ENCODE measurements at places on chromosomes 13 and 19.
A peak's percentile ranks its signal among the peaks of the same experiment; 100 is the strongest.

- no peak for DNase-seq
These were observed 32.9 kb upstream of the IGSF23 start for GRCh38 chr19:44580366-44580895.

GRCh38 chr13:49240017-49240416 is 7.7 kb upstream of the CDADC1 start:
- no peak for DNase-seq

- no peak for DNase-seq
These were observed 426.2 kb downstream of the PCDH9 start for GRCh38 chr13:66803808-66804456.

GRCh38 chr19:16908759-16909158 is 20.0 kb downstream of the F2RL3 start:
- no peak for DNase-seq

GRCh38 chr13:40343550-40344269 is 322.7 kb downstream of the FOXO1 start:
- DNase-seq = no peak

DNA sequence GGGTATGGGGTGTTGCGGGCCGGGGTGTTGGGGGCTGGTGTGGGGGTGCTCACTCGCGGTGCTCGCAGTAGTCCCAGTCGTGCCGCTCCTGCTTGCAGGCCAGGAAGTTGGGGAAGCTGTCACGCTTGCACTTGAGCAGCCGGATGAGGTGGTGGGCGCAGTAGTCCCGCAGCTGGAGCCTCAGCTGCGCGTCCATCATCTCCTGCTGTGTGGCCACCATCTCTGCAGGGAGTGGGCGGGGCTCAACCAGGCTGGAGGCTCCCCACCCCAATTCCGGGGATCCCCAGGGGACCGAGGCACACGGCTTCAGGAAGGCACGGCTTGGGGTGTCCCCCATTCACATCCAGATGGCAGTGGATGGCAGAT is 5.2 kb downstream of the NDUFB7 start:
- DNase-seq = no peak

- no peak for DNase-seq
These were observed 514 bp upstream of the MCEMP1 start for GRCh38 chr19:7676376-7676775.

DNA sequence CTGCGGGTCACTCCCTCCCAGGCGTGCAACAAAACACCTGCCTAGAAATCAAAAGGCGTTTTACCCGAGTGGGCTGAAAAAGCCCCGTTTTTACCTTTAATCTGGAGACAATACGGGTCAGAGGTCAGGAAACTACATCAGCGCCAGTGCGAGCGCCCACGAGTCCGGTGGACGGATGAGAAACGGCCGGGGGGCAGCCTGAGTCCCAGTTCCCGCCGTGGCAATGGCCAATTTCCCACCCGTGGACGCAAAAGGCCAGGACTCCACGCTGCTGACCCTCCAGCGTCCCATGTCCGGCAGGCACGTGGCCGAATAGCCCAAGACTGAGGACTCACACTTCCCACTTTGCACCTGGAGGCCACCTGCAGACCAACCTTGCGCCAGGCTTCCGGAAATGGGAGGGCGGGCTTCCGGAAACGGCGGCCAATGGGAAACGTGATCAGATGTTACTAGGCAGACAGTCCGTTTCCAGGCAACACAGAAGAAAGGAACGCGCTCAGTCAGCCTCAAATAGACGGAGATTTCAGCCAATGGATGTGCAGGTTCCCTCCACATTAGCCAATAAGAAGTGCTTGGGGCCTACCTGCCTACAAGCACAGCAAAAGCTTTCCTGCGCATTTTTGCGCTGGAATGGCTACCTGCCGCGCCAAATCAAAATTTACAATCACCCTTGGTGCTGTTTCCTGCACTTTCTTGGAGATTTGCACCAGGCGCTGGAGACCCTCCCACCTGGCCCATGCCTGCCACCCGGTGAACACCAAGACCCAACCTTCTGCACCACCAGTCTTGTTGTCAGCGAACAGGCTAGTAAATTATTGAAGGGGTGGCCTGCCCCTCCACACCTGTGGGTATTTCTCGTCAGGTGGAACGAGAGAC is 47.4 kb downstream of the ZFP14 start:
- peak; percentile 0 for DNase-seq

DNA sequence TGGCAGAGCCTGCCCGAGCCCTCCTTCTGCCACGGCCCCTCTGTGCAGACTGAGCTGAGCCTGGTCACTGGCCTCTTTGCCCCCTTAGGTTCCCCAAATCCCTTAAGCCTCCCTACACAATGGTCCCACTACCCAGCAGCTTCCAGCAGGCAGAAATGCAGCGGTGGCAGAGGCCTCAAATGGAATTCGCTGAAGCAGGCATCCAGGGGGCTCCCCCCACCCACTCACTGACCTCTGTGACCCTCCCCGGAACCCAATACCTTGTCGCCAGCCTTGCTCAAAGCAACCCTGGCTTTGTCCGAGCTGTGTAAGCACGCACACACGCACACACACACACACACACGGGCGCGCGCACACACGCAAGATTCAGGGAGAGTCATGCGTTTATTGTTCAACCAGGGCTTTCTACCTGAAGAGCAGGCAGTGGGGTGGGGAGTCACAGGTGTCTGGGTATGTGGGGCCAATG is at the start of gene LIM2:
Gene LIM2, minus strand, starts transcription at position 51 of the 466 bp plus-strand sequence. CDS start 531 bp downstream, outside the sequence.
- no peak for DNase-seq

- DNase-seq = no peak
These were observed 5.3 kb downstream of the MLNR start for GRCh38 chr13:49225223-49226042.

- DNase-seq = no peak
These were observed 7.2 kb upstream of the ACER1 start for GRCh38 chr19:6340493-6341201.

- no peak for DNase-seq
These were observed 7.9 kb downstream of the FOSB start for GRCh38 chr19:45475537-45476291.

GRCh38 chr13:35549481-35549880 is 73.0 kb upstream of the MAB21L1 start:
- no peak for DNase-seq

DNA sequence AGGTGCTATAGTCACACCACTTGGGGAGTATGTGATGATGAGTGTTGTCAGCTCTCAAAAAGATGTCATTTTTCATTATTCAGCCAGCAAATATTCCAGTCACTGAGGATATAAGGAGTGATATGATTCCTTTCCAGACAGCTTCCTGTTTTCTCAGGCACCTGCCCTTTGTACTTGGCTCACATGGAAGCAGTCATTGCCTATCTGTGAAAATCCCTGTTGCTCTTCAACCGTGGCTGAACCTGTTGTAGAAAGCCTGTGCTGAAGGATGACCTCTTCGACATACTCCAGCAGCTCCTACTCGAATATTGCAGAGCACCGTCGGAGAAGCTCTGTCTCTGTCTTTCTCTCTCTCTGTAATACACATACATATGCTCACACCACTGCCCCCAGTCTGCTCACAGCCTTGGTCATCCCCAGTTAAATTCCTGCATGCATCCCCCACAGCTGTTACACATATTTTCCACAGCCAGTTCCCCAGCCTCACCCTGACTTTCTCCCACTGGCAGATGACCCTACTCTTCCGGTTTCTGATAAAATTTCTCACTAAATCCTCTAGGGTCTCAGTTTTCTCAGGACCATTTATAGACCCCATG is 204.2 kb upstream of the ARGLU1 start:
- no peak for DNase-seq

- DNase-seq = no peak
These were observed 12.1 kb downstream of the NDFIP2 start for GRCh38 chr13:79492918-79493594.

GRCh38 chr19:10432736-10433130 is 12.4 kb downstream of the PDE4A start:
- DNase-seq = no peak

GRCh38 chr13:48564056-48564455 is 31.2 kb upstream of the RCBTB2 start:
- DNase-seq = no peak

- no peak for DNase-seq
These were observed 22.6 kb upstream of the CDC16 start for GRCh38 chr13:114212158-114212495.

GRCh38 chr13:73898276-73898675 is 235.9 kb downstream of the KLF12 start:
- DNase-seq = no peak

- DNase-seq = no peak
These were observed 323.7 kb downstream of the MTUS2 start for GRCh38 chr13:29143847-29144246.

- no peak for DNase-seq
These were observed 271.3 kb downstream of the PCDH20 start for GRCh38 chr13:61144301-61144700.

- DNase-seq = no peak
These were observed 90.9 kb upstream of the TRPC4 start for GRCh38 chr13:37960427-37960826.

DNA sequence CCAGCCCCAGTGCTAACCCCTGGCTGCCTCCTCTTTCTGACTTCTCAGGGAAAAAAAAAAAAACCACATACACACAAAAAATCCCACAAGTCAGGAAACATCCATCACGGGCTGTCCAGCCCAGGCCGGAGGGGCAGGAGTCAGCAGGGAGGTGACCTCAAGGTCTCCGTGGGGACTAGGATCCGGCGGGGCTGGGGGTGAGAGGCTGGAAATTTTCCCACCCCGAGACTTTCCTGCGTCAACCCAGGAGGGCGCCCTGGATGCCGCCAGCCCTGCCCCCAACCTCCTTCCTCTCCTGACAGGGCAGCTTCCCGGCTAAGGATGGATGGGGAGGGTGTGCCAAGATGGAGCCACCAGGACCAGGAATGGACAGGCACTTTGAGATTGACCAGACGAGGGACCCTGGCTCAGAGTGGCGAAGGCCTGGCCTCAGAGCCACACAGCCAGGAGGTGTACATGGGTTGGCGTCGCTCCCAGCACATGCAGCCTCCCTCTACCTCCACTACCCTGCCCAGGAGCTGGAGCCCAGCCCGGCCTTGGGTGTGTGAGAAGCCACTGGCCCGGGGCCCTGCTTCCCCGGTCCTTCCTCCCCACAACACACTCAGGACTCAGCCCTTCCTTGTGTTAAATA is 33.3 kb downstream of the BLOC1S3 start:
- no peak for DNase-seq

- DNase-seq = no peak
These were observed 49.0 kb upstream of the FRY start for GRCh38 chr13:31982540-31982939.

GRCh38 chr19:34662919-34663318 is 14.0 kb downstream of the SCGB2B2 start:
- DNase-seq = no peak

GRCh38 chr19:39155741-39156140 is 30.2 kb downstream of the PAK4 start:
- no peak for DNase-seq

DNA sequence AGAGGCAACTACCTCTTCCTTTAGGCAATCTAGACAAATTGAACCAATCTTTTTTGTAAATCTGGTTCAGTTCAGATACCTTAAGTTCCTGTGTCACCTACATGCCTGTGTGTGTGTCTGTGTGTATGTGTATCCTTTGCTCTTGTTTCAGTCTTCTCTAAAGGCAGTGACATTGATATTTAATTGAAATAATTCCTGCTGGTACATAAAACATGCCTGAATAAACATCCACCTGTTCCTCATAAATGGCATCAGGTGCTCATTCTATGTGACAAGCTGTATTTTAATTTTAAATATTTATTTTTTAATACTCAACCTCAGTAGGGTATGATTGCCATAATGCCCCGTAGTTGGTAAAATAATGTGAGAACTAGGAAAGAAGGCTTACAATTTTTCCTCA is 1606.4 kb upstream of the PRR20A start:
- DNase-seq = no peak

- DNase-seq = peak; percentile 55
These were observed at the start of gene TGDS for GRCh38 chr13:94595950-94596574. Gene TGDS (minus strand): TSS chr13:94596152. CDS start chr13:94596136, 16 bp downstream.

DNA sequence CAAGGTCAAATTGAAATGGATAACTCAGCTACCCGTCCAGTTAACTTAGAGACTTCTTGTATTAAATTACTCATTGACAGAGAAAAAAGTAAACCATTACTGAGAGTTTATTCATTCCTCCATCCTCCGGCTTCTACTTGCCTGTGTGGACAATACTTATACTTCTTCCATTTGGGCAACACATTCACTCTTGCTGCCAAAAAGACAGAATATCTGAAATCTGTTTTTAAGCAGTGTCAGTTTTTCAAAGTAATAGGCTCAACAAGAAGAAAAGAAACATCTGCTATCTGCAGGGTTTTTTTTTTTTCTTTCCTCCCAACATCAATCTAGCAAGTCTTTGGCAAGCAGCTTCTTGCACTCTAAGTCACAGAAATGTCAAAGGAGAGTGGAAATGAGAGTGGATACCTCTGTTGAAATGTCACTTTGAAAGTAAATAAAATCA is 1142.8 kb downstream of the PCDH9 start:
- no peak for DNase-seq

DNA sequence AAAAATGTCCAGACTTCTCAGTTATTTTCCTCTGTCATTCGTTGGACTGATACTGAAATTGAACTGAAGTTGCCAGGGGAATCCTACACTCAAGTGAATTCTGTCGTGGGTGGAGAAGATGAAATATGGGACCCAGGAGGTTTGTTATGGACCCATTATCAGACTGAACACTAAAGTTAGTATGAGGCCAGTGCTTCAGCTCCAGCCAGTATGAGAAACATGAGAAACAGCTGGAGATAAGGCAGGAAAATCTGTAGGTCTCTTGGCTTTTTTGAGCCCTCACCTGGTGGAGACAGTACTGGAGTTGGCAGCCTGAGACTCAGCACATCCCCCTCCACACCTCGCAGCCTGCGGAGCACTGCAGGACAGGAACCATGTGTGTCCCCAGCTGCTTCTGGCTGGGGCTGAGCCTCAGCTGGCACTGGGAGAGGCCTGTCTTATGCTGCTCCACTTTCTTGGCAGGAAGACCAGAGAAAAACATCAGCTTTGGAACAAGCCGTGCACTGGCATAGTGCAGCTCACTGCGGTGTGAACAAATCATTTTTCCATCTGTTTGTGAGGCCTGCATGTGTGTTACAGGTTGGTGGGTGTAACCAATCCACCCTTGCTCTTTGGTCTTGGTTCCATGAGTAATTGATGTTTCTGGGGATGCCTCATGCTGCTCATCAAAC is 641.0 kb downstream of the FGF9 start:
- DNase-seq = no peak

GRCh38 chr19:56315077-56315828 is 614 bp upstream of the ZSCAN5A start:
- peak; percentile 77 for DNase-seq

- DNase-seq = no peak
These were observed 46.7 kb downstream of the ZNF729 start for GRCh38 chr19:22332924-22333323.
